Omental fat pad (tissue), 4 donors: ENCODE measurements at places on chromosomes 1 and 21.
A peak's percentile ranks its signal among the peaks of the same experiment; 100 is the strongest.

DNA sequence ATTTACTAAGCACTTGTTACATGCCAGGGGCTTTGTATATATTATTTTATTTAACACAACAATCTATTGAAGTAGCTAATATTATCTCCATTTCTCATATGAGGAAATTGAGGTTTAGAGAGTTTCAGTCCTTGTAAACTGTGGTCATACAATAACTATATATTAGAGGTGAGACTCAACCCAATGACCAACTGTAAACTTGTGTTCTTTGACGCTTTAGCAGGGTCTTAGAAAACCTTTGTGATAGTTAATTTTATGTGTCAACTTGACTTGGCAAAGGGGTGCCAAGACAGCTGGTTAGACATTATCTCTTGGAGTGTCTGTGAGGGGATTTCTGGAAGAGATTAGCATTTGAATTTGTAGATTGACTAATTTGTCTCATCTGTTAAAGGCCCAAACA, 252.4 kb upstream of the B3GALT2 start:
- DNase-seq = no peak

- DNase-seq = no peak
Measured at GRCh38 chr1:3003039-3003940, 18.0 kb upstream of the ACTRT2 start.

- no peak for DNase-seq
Measured at GRCh38 chr1:206635978-206636345, 626 bp downstream of the DYRK3 start.

DNA sequence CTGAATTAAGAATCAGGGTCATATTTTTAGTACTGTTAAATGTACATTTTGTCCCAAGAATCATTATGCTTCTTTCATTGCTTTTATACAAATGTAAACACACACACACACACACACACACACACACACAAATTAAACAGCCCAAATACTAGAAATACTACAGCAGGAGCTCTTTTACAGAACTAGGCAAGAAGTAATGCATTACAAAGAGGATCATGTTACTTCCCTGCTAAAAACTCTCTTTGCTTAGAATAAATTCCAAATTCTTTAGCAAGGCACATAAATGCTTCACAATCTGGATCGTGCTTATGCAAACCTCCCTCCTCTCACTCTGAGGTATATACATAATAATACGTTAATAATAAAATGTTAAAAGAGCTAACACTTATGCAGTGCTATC, 720.4 kb upstream of the ADGRL4 start:
- no peak for DNase-seq

DNA sequence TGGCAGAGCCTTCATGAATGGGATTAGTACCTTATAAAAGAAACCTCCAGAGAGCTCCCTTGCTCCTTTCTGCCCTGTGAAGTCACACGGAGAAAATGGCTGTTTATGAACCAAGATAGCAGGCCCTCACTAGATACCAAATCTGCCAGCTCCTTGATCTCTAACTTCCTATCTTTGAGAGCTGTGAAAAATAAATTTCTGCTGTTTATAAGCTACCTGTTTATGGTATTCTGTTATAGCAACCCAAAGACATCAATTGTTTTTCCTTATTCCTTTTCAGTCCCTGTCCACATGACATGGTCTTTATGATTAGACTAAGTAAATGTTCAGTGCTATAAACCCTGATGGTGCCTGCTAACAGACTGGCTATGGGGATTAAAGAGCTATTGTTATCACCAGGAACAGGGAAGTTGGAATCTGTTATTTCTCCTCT, 9.7 kb upstream of the STIL start:
- no peak for DNase-seq

DNA sequence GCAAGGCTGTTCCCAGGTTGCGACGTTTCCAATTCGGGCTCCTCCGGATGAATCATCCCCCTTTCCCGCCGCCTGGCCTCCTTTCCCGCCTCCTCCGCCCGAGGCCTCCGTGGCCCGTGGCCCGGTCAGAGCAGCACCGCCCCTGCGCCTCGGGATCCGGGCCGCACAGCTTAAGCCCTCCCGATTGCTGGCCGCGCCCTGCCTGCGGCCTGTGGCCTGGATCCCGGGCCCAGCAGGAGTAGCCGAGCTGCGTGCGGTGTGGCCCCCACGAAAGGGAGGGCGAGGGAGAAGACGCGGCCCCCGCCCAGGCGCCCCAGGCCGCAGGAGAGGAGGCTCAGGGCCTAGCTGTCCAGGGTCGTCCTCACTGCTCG, 1.0 kb downstream of the TMEM200B start:
- DNase-seq = no peak

- no peak for DNase-seq
Measured at GRCh38 chr1:23452011-23452411, 27.5 kb upstream of the TCEA3 start.

GRCh38 chr1:244352156-244352830, 99.4 kb downstream of the ADSS2 start:
- DNase-seq = no peak

- DNase-seq = no peak
Measured at GRCh38 chr1:92743221-92743620, 41.7 kb downstream of the EVI5 start.

DNA sequence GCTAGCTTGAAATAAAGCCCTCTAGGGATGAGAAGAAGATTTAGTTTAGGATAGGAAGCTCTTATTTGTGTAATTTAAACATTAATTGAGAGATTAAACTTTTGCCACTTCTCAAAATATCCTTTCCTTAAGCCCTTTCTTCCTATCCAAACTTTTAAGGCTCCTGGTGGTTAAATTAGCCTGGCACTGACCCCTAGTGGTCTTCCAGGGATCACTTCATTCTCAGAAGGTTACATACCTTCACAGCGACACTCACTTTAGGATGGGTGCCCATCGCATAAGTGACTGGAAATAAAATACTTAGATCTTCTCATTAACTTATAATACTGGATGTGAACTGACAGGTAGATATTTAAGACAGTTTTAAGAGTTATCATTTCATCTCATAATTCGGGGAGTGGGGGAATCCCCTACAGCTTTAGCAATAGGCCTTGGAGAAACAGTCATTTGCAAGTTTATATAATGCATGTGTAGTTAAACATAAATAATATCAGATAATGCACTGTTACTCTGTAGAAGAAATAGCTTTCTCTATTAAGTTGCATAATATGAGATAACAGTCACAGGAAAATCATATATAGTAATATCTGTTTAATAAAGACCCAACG, 7.4 kb downstream of the LHX9 start:
- DNase-seq = no peak

DNA sequence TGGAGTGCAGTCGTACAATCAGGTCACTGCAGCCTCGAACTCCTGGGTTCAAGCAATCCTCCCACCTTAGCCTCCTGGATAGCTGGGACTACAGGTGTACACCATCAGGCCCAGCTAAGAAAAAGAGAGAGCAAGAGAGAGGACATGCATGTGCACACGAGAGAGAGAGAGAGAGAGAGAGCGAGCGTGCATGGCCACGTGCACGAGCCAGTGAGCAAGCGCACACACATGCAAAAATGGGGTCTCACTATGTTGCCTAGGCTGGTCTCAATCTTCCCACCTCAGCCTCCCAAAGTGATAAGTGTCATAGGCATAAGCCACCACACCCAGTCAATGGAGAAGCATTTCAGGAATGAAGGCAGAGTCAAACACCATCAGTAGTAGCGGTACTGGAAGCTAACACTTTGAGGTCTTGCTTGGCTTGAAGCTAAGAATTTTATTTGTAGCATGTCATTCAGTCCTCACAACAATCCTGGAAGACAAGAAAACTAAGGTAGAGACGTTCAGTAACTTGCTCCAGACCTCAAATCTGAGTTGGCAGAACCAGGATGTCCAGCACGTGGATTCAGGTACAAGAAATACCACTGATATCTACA, 14.5 kb downstream of the GNB1 start:
- DNase-seq = no peak

DNA sequence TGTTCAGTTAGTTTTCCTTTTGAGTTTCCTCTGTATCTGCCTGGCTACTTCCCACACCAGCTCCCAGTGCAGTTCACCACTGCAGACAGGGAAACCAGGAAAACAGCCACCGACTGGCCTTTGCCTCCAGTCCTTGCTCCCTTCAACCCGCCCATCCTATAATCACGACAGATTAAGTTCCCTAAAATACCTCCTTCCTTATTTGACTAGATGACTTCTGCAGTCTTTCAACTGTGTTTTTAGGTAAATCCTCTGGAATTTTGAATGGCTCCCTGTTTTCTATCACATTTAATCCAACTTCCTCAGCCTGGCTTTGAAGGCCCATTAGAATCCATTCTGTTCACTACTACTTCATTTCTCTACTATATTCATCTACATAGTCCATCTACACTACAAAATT, 37.6 kb downstream of the BEND5 start:
- no peak for DNase-seq

- no peak for DNase-seq
Measured at GRCh38 chr1:168531615-168532345, 12.0 kb downstream of the XCL2 start.

DNA sequence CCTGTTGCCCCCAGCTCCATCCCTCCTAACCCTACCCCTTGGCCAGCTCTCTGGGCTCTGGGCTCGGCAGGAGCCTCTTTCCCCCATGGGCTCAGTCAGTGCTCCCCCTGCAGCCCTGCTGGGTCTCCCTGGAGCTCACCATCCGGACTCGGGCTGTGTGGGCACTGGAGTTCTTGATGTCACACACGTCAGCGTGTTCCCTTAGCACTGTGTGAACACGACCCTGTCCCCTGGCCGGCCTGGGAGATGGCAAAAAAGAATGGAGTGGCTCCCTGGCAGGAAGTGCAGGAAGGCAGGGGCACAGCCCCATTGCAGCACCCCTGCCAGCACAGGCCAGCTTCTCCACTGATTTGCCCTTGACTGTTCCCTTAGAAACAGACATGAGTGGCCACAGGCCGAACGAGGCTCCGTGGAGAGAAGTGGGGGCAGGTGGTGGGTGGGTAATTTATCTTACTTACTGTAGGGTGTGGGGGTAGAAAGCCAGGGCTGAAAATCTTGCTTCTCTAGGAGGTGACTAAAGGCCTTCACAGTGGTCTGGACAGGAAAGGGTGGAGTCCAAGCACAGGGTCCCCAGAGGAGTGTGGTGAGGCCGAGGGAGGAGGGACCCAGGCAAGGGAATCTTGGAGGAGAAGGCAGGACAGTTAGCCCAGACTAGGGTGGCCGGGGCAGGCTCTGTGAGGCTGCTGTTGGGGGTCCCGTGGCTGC, 381.7 kb upstream of the VAMP3 start:
- no peak for DNase-seq

DNA sequence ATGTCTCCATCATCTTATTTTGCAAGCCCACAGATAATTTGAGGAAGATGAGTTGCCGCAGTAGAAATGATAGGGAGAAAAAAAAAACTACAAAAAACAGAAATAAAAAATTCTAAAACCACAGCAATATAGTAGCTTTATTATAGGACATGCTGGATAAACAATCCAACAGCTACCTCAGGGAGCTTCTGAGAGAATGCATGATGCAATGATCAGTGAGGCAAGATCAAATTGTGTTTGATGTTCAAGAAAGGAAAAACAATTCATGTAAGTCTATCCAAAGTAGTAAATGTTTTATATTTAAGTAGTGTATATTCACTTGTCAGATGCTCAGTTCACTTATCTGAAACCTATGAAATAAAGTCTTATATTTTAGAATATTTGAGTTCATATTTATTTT, 6.7 kb downstream of the CR1L start:
- no peak for DNase-seq

DNA sequence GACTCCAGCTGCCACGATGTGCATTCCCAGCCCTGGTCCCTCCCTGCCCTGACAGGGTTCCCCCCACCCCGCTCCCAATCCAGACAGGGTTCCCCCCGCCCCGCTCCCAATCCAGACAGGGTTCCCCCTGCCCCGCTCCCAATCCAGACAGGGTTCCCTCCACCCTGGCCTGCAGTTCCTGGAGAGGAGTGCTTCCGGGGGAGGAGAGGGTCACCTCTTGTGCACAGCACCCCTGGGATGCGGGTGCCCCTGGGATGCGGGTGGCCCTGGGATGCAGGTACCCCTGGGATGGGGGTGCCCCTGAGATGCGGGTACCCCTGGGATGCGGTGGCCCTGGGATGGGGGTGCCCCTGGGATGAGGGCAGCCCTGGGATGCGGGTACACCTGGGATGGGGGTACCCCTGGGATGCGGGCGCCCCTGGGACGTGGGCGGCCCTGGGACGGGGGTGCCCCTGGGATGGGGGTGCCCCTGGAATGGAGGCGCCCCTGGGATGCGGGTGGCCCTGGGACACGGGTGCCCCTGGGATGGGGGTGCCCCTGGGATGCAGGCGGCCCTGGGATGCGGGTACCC, 36.7 kb upstream of the SLC19A1 start:
- no peak for DNase-seq

GRCh38 chr21:35678393-35678792, 381.9 kb downstream of the SETD4 start:
- DNase-seq = no peak

GRCh38 chr1:175511496-175511895, 231.9 kb downstream of the TNR start:
- no peak for DNase-seq

DNA sequence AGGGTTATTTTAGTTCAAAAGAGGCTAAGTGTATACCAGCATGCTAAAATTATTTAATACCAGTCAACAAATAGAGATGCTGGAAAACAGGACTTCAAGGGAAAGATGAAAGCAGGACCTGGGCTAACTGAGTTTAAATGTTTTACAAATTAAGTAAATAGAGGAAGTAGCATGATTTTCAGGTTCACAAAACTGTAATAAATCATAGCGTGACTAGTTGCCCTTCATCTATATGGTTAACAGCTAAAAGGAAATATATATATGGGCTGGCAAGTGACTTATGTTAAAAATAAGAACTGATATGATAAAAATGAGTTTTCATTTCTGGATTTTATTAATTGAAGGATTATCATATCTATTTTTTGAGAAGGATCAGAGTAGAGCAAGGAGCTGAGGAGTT, 25.6 kb downstream of the DPYD start:
- DNase-seq = no peak

- DNase-seq = no peak
Measured at GRCh38 chr1:107294686-107295085, 153.8 kb downstream of the NTNG1 start.

- DNase-seq = no peak
Measured at GRCh38 chr1:54623216-54624007, at the start of gene FAM151A. Gene FAM151A, minus strand, starts transcription at chr1:54623525. Its CDS starts 130 bp downstream, at chr1:54623395.

GRCh38 chr1:150144606-150145005, 5.1 kb upstream of the PLEKHO1 start:
- DNase-seq = no peak

- peak; percentile 35 for DNase-seq
Measured at GRCh38 chr1:109425391-109426280, 612 bp downstream of the PSMA5 start.

DNA sequence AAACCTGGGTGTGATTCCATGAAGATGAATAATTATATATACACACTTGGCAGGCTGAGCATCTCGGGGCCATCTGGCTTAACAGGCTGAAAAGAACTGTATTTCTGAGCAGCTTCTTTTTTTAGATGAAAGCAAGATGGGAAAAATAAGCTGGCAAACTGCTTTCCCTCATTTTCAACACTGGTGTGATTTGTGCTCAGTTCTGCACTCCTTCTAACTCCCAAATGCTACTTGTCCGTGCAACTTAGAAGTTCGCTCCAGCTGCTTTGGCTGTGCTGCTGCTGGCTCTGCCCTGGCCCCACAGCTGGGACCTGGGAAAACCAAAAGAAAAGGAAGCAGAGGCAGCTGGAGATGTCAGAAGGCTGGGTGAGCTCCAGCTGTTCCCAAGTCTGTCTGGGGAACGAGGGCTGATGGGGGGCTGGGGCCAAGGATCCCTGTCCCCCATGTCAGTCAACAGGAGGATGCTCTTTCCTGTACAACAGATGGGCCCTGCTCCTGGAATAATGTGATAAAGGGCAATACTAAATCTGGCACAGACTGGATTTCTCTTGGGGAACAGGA, 44.9 kb downstream of the PAFAH2 start:
- DNase-seq = no peak
